ENCODE measurements at places on chromosomes 12 and 14.

GRCh38 chr12:85621041-85621440, 215.2 kb downstream of the RASSF9 start:
- no peak for DNase-seq

DNA sequence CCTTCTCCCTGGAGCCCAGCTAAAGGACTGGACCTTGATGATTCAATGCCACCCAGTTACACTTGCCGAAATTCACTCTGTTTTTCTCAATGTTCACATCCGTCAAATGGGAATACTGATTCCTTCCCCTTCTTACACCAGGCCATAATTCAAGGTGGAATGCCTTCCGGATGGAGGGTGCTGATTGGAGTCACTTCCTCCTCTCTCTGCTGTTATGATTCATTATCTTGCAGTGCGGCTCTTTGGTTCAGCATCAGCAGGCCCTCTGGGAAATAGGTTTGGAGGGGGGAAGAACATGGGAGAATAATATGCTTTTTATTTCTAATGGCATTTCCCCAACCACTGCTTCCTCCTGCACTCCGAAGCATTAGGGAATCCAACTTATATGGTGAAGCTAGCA, 390.6 kb upstream of the TBX3 start:
- DNase-seq = no peak

DNA sequence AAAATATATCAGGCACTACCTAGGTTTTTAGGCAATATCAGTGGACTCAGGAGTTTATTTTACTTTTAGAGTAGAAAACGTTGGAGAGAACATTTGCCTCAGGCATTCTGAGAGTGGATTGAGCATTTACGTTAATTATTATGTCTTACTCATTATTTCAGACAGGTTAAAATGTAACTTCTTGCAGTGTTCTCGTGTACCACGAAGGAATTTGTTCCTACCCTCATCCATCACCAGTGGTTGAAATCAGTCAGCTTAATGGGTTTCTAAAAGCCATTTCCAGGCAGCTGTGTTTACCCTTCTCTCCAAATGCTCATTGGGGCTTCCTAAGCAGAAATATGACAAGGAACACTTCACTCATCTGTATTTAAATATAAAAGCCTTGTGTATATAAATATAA, 9.1 kb upstream of the LDHB start:
- no peak for DNase-seq

- DNase-seq = peak; percentile 10
Observed at GRCh38 chr12:124171231-124171979, 123.5 kb upstream of the RFLNA start.

DNA sequence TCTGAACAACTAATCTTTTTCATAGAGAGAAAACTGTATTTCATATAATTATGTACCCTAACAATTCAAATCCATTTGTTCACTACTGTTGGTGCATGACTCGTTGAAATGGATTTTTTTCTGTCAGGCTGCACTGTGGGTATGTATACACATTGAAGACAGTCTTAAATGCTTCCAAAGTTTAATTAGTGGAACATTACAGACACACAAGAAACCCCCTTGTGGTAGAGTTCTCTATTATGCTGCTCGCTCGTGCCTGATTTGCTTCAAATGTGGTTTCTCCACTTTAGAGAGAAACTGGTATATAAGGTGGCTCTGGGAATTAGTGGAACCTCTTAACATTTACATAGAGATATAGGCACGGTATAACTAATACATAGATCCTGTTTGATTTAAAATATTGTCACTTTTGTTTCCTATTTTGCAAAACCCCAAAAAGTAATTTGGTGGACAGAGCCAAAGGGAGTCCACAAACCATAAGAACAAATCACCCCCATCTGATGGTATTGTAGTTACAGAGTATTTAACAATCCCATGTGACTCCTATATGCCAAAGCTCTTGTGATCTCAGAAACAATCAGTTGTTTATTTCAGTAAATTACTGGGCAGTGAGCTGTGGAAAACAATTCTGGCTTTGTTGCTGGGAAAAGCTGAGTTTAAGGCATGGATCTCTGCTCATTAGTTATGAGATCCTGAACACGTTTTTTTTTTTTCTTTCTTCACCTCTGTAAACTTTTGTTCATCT, 159.5 kb downstream of the BRMS1L start:
- DNase-seq = no peak

DNA sequence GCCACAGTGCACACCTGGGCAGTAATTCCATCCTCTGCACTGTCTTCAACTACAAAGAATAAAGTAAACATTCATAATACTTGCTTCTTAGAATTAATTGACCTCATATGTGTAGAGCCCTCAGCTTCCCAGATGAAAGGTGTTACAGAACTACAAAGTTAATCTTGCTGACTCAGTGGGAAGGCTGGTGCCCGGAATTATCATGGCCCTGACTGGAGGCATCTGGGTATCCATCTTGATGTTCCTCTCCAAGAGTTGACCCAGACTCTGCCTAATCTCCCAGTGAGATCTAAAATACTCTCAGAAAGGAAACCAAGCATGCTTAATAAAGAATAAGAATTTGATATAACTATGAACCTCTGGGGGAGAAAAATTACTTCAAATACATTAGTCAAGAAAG, 147.0 kb upstream of the ARID2 start:
- no peak for DNase-seq

GRCh38 chr12:47820631-47821345, 1.1 kb upstream of the HDAC7 start:
- DNase-seq = no peak

DNA sequence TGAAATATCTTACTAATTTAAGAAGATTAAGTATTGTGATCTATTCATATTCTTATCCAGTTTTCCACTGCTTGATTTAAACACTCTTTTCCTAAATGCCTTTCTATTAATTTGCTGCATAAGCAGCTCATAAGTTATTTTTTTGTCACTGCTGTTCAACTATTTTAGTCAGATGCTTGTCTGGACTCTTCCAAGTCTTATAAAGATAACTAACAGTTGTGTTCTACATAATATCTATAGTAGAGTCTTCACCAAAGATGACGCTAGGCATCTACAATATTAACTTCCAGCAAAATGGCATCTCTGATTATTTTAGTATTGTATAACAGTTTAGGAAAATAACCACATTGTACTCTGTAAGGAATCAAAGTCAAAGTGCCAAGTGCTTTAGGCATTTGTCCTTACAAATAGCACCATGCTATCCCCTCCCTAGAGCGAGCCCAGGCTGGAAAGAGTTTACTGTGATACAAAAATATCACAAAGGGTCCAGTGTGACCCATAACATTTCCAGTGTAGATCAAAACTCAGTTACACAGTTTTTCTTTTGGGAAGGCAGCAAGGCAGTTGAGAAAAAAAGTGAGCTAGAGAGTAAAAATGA, 98.2 kb downstream of the DENND5B start:
- no peak for DNase-seq

DNA sequence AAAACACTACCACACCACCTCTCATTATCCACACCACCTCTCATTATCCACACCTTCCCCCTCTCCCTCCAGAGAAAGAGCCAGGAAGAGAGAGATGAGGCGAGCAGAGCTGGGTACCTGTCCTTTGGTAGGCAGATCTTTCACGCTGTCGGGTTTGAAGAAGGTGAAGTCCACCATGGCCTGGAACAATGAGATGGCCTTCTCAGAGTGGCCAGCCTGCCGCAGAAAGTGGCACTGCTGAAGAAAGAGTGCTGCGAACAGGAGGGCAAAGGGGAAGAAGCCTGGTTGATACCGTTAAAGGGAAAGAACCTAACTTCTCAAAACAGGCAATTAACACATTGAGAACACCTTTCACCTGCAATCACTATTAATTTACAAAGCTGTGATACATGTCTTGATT, 30.6 kb downstream of the NRDE2 start:
- DNase-seq = no peak

DNA sequence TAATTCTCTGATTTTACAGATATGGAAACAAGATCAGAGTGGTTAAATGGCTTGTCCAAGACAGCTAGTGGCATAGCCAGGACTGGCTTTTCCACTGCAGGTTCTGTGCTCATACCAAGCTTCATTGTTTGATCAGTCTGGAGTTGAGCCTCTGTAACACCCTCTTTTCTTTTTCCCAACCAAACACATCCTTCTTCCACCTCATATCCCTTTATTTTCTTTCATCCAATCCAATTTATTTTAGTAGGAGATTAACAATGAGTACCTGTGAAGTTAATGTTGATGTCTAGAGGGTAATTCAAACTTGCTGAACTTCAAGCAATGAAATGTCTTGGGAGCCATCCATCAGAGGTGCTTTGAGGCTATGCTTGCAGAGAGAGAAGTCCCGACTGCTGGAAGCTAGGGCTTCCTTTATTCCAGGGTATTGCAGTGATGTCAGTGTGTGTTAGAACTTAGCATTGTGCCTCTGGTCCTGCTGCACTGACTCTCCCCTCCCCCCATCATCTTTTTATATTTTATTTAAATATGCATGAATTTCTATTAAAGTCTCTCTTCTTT, 452.1 kb upstream of the PDE3A start:
- no peak for DNase-seq

GRCh38 chr12:101666052-101666728, 31.2 kb upstream of the CHPT1 start:
- no peak for DNase-seq

- no peak for DNase-seq
Observed at GRCh38 chr14:97878206-97878605, 1081.0 kb downstream of the VRK1 start.

- no peak for DNase-seq
Observed at GRCh38 chr12:27279826-27280225, 35.7 kb downstream of the STK38L start.

- DNase-seq = no peak
Observed at GRCh38 chr12:124279315-124279714, 15.6 kb upstream of the RFLNA start.

GRCh38 chr12:9711664-9712063, 21.2 kb downstream of the CLECL1 start:
- no peak for DNase-seq

DNA sequence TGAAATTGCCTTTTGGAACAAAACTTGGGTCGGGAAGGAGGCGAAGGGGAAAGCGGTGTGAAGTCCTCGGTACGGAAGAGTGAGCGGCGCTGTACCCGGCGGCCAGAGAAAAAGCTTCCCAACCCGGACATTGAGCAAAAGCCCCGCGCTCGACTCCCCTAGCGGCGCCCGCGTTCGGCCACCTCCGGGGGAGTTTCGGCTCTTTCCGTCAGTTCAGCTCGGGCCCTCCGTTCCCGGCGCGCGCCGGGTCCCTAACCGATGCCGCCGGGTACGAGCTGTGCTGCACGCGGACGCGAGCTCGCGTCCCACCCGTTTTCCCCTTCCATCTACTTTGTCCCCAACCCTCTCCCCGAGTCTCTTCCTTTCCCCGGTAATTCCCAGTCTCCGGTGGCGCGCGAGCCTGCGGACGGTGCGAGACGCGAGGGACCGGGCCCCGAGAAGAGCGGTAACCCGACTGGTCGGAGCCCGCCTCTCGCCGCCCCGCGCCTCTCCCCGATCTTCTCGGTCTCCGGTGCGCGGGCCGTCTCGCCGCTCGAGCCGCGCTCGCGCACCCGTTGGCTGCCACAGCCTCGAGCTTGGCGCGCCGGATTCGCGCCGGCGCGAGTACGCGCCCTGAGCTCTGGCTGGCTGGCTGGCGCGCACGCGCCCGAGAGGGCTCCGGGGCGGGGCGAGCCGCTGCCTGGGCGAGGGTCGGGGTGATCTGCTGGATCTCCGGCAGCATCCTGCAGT, 446 bp upstream of the SPATS2 start:
- peak; percentile 98 for DNase-seq

DNA sequence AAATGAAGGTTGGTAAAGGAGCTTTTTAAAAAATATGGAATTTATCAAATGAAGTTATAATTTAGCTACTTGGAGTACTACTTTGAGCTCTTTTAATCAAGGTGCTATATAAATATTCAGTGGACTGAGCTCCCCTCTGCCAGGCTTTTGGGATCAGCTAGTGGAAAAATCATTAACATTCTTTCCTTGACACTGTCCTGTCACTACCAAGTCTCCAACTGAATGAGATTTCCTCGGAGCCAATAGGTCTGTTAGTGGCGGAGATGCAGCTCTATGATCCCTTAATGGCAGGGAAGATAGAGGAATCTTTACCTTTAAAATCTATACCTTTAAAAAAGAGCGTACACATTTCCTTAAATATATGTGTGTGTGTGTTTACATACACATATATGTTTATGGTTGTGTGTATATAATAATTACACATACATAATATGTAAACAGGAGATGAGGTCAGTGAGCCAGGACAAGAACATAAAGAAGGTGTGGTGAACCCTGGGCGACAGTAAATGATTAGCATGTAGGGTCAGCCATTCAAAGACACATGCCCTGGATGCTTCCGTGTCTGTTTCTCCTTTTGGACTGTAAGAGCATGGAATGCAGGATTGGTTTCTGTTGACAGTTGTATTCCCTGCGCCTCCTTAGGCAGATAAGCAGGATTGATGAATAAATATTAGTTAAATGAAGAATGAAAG, 47.7 kb upstream of the ATP2A2 start:
- no peak for DNase-seq

- no peak for DNase-seq
Observed at GRCh38 chr14:41830714-41831406, 224.2 kb downstream of the LRFN5 start.

GRCh38 chr12:64086946-64087345, 135.2 kb downstream of the KICS2 start:
- DNase-seq = no peak

- DNase-seq = no peak
Observed at GRCh38 chr12:94140556-94140955, 7.8 kb upstream of the PLXNC1 start.

GRCh38 chr12:67593041-67593440, 55.5 kb upstream of the DYRK2 start:
- no peak for DNase-seq

DNA sequence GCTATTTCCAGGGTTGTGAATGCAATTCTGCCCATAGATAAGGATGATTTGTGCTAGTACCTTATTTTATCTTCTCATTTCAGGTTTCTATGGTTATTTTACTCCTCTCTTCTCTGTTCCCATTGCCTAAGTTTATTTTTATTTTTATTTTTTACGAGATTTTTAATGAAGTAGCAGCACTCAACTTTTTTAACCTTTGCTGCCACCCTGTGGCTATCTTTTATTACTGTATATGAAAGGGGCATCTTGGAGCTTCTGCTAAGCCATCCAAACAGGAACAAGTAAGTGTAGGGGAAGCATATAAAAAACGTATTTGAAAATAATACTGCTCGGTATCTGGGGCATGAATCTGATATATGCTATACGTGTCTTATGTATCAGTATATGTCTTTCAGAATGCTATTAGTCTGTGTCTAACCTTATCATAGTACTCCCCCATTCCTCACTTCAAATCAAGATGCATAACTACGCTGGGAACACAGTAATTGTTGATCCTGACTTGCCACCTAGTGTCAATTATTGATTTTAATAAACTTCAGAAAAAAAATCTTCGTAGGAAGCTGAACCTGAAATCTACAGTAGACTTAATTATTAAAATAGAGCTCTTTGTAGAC, 60.3 kb downstream of the KLRG1 start:
- DNase-seq = no peak

DNA sequence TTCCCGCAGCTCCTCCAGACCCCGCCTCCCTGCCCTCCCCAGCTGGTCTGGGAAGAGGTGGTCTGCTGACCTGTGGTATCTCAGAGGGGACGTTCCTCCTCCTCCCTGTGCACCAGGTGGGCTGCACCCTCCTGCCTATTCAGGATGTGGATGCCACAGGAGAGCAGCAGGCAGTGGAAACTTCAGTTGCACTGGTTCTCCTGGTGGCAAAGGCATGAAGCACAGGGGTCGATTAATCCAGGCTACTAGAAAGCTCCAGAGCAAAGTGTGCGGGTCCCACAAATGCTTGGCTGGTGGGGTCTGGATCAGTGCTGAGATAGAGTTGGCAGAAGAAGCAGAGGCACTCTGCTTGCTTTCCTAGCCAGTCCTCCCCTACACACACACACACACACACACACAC, 197.0 kb downstream of the SLC41A2 start:
- DNase-seq = no peak

GRCh38 chr14:102557434-102558226, 34.8 kb upstream of the RCOR1 start:
- DNase-seq = no peak

All from right forelimb (tissue), 1 donor.